ENCODE measurements at places on chromosomes 1 and 21. TPM values are rescaled to one million over a fixed set of nuclear protein-coding genes. Genes with fewer than 3 reads are reported as not detected.

The S100A7 gene
- not detected for total RNA-seq

The SRGAP2B gene
- total RNA-seq, result 16.1 TPM

The AGBL4 gene
- total RNA-seq, result not detected

The ZNF683 gene
- not detected for total RNA-seq

The RUNX3 gene
- 2.7 TPM for total RNA-seq

The TMEM200B gene
- total RNA-seq, result 20.4 TPM

The SGIP1 gene
- 2.1 TPM for total RNA-seq

The UQCRHL gene
- total RNA-seq, result 0.51 TPM

The HIPK1 gene
- 23.6 TPM for total RNA-seq

- no peak for DNase-seq
These were observed 5.9 kb upstream of the OLIG1 start for GRCh38 chr21:33063907-33064622.

DNA sequence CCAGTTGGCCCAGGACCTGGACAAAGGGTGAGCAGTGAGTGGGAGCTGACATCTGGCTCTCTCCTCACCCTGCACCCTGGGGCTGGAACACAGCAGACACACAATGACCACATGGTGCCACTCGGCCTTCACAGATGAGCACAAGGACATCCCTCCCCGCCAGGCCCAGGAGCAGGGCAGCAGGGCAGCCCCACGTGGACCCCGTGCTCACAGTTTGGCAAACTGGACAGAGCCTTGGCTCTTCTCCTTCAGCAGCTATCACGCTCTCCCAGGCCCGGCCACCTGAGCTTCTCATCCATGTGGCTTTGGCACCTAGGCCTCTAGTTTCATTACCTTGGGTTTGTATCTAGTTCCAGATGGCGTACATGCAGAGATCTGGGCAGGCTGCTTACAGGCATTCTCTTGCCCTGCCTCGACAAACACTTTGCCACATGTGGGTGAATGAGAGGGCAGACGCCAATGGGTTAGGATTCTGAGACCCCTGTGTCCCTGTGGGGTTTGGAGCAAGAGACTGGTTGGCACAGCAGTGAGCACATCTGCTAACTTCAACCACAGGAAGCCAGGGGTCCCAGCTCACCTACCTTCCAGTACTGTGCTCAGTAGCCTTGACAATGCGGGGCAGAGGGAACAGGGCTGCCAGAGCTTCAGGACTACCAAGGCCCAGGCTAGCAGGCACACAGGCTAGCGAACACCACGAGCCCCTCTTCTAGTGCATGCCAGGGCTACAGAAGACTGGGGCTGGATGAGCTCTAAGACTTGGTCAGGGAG is 3.4 kb upstream of the PTPRF start:
- no peak for DNase-seq

GRCh38 chr1:190479050-190479397 is 1.4 kb upstream of the BRINP3 start:
- DNase-seq, result no peak

- DNase-seq, result no peak
These were observed 94.9 kb upstream of the ETV3 start for GRCh38 chr1:157233131-157233530.

DNA sequence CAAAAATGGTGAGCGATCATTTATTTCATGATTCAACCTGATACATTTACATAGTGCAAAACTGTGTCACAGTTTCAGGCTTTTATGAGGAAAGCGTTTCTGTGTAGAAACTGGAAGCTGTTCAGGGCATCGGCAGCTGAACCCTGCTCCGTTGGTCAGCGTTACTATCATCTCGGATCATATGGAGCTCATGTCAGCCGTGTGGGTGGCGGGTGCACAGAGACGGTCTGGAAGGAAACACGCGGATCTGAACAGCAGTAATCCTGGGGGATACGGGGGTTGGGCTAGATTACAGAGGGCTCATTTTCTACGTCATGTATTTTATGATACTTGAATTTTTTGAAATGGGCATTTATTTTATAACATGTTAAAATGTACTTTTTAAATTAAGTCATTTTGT is 15.1 kb downstream of the C1orf174 start:
- no peak for DNase-seq

- peak; percentile 52 for DNase-seq
These were observed 11.8 kb upstream of the ZFP69B start for GRCh38 chr1:40438391-40439015.

DNA sequence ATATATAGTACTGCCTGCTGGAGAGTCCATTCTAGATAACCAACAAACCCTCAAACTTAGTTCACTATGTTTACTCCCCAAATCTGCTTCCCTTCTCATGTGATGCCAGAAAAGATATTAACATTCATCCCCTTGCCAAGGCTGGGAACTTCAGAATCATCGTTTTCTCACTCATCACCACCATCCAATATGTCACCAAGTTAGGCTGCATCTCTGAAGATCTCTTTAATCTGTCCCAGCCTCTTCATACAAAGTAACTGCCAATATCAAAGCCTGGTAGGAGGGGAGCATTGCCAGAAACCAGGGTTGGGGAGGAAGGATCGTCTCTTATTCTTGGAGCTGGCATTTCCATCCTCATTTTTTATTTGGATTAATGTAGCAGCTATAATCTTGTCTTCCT is 71.6 kb downstream of the XCL2 start:
- no peak for DNase-seq

GRCh38 chr1:212287261-212287895 is 2.2 kb downstream of the PPP2R5A start:
- peak; percentile 8 for DNase-seq

DNA sequence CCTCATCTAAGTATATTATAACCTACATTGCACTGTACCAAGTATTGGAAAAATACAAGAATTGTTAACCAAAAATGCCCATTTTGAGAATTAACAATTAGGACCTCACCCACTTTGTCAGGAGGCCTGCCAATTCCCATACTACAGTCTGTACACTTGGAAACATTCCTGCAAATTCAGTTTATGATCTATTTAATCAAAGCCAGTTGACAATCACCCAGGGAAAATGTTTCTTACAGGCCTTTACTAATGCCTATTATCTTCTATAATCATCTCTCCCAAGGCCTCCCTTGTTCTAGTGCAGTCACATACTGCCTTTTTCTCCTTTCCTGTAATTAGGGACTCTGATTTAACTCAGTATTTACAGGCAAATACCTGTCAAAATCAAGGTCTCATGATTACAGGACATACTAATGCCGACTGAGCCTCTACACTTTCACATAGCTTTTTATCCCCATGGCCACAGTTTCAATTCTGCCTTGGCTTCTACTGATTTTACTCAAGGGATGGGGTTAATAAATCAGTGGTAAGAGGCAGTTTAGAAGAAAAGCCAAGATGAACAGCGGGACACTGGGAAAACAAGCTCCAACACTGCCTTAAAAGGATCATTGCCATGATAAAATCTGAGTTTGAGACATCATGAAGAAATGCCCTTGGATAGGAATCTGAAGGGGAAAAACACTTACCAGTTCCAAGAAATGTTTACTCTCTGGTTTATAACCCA is 338.7 kb downstream of the VAV3 start:
- DNase-seq, result peak; percentile 42

DNA sequence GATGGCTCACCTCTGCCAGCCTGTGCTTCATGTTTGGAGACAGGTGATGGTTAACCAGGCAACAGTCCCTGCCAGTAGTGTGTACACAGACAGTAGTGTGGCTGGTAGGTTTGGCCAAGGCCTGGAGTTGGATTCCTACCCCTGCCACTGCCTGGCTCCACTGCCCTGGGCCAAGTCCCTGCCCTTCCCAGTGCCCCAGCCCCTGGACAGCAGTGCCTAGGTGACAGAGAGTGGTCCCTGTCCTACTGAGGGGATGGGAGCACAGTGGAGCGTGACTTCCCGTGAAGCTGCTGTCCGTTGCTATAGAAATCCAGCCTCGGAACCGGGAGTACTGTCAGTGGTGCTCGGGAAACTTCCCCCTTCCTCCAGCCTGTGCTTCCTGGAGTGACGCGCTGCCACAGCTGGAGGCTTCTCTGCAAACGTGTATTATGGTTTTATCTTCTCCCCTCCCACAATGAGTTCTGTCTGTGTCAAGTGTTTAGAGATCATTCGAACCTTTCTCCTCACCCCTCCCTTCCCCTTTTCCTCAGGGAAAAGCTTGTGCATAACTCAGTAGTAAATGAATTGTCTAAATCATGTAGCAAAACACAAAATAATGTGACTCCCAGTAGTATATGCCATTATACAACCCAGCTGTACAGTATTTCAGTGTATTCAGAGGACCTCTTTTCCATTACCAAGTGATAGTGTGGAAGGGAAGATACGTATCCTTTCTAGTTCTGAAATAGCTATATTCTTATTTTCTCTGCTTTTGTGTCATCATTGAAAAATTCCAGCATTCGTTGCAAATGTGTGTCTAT is 73.4 kb downstream of the GALNT2 start:
- DNase-seq, result peak; percentile 37

DNA sequence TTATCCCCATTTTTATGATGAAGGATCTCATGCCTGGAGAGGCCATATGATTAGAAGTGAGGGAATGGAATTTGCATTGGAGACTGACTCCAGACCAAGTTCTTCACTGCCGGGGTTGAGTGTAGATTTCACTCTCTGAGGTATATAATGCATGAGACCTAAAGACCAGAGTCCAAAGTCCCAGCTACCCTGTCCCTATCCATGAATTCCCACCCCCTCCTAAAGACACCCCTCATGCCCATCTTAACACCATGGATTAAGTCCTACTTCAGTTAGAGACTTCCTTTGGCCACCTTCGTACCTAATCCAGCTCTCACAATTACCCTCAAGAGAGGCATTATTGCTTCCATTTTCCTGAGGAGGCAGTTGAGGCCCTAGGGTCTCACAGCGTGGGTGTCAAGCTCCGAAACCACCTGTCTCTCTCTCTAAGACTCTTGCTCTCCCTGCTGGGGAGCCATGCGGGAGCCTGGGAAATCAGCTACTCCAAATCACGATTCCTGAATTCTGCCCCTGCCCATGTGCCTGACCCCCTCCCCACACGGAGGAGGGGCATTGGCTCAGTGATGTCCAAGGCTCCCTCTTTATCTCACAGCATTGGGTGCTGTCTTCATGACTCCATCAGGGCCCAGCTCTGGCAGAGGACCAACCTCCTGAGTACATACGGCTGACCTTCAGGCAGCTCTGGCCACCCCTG is 11.7 kb upstream of the FOXO6 start:
- no peak for DNase-seq

DNA sequence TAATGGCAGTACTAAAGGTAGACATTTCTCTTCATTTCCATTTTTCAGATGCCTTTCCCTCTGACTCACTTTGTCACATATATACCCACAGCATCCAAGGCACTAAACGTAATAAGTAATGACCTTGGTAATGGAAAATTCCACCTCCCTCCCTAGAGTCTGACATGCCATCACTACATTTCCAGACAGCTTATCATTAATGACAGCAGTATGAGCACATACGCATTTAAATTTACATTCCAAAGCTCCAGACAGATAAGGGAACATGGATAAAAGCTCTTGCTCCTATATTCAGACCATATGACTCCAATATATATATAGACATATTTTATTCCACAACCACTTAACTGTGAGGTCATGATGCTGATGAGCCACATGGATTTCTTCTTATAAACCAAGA is 191.7 kb upstream of the GORAB start:
- no peak for DNase-seq

DNA sequence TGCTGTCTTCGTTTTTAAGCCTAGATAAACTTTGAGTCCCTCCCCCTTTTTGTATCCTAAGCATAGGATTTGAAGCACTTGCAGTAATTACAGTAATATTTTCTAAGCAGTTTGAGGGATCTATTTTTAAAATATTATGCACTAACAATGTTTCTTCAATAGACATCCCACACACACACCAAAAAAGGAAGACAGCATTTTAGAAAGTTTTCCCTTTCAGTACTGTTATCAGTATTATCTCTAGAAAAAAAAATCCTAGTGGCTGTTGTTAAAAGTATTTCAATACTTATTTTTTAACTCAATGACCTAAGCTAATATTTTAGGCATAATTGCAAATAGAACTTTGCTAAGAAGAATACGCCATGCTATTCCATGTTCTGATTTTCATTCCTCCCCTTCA is 15.1 kb downstream of the MCOLN3 start:
- no peak for DNase-seq

- DNase-seq, result no peak
These were observed 5.5 kb upstream of the STK40 start for GRCh38 chr1:36391271-36391670.

DNA sequence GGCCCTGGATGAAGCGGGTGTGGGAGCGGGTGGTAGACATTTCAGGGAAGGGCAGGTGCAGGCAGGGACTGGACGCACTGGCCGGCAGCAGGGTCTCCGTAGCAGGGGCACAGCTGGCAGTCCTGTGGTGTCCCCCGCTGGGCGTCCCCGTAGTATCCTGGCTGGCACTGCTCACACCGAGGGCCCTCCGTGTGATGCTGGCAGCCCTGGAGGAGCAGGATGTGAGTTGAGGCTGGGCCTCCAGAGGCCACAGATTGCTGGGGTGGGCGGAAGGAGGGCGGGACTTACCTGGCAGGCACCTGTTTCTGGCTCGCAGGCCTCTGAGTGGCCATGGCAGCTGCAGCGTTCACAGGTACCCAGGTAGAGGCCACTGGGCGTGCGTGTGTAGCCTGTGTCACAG is 62.3 kb downstream of the LDLRAD2 start:
- no peak for DNase-seq

DNA sequence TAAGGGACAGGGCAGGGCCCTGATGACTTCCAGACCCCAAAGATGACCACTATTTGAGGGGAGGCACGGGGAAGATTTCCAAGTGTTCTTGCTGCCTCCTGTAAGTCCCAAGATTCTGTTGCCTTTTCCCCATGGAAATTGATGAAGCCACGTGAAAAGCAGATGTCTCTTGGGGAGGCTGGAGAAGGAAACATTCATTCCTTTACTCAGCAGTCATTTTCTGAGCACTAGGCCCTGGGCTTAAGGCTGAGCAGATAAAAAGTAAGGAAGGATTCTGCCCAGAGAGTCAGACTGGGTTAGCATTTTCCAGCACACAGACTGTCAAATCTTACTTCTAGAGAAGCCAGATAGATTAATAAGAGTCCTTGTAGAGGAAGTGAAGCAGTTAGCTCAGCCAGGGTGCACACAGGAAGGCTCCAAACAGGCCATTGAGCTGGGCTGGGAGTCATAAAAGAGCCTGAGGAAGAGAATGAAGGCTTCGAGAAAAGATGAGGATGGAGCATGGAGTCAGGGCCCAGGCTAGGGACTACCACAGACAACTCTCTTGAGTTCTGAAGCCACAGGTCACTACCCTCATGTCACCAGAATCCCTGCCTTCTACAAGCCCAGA is 10.1 kb downstream of the EXTL1 start:
- peak; percentile 77 for DNase-seq

DNA sequence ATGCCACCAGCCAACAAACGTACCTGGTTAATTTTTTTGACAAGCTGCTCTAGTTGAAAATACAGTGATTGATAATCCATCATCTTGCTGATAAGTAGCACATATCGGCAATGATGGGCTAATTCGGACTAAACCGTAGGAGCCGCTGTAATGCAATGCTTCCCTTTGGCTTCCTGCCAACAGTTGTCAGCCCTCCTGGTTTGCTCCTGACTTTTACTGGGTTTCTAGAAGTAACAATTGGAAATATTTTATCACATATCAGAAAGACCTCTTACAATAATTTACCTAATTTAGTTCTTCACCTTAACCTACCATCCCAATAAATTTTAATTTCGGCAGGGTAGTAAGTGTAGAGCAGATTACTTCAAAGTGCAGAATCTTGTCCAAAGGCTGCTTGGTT is 148.5 kb downstream of the DHRS3 start:
- DNase-seq, result no peak

- DNase-seq, result peak; percentile 48
These were observed 477.6 kb downstream of the NPHP4 start for GRCh38 chr1:5514527-5515183.

All from GM23248 (cell line).